ENCODE measurements at places on chromosomes 4 and X.

GRCh38 chr4:23438764-23439163 is 451.1 kb downstream of the PPARGC1A start:
- no peak for DNase-seq

- no peak for DNase-seq
These were observed 151.0 kb downstream of the VCX3A start for GRCh38 chrX:6383917-6384316.

GRCh38 chrX:50002067-50002714 is 79.8 kb downstream of the CLCN5 start:
- no peak for DNase-seq

- DNase-seq, result no peak
These were observed 17.8 kb downstream of the SSR4 start for GRCh38 chrX:153812220-153812619.

DNA sequence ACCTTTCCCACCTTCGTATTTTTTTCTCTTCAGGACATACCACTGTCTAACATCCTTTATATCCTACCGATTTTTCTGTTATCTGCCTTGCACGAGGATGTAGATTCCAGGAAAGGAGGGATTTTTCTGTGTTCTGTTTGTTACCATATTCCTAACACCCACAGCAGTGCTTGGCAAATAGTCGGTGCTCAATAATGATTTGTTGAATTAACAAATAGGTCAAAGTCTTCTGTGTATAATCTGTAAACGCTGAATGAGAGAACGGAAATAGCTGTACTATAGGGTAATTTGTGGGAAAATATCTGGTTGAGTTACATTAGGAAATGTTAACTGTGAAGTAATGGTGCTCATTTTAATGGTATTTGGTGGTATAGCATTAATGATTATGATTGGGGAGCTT is 81.5 kb downstream of the TMEM156 start:
- DNase-seq, result no peak

GRCh38 chr4:124591637-124592036 is 120.9 kb downstream of the ANKRD50 start:
- no peak for DNase-seq

GRCh38 chr4:88195328-88196012 is 37.0 kb upstream of the ABCG2 start:
- DNase-seq, result no peak

- DNase-seq, result no peak
These were observed 395.6 kb upstream of the DIPK2B start for GRCh38 chrX:45596188-45596808.

DNA sequence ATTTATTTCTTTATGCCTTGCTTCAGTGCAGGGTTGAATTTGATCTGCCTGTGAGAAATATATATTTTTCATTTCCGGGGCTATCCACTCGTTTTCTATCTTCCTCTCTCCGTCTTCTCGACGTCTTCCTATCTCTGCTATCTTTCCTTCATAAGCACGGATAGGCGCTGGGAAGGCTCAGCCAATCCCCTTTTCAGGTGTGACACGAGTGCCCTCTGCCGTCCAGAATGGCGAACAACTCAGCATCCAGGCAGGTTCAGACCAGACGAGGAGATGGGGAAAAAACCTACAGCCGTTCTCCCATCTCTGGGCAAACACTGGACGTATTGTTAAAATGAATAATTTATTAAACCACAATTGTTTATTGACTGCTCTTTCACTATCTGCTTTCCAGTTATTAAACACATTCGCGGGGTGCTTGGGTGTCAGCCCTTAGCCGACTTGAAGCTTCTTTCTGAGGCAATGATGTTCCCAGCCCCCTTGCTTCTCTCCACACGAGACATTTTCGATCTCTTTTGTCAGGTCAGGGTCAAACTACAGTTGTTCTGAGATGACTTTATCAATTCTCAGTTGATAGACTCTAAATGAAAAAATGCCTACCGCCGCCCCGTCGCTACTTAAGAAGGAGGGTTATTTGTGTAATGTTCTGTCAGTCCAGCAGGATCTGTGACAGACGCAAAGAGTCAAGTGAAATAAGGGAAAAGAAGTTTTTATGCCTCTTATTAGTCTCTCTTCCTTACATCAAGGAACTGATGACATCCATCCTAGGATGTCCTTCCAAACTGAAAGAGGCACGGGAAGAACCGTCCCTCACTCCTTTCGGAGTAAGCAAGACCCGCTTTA is 96.3 kb upstream of the NOCT start:
- DNase-seq, result peak; percentile 40

DNA sequence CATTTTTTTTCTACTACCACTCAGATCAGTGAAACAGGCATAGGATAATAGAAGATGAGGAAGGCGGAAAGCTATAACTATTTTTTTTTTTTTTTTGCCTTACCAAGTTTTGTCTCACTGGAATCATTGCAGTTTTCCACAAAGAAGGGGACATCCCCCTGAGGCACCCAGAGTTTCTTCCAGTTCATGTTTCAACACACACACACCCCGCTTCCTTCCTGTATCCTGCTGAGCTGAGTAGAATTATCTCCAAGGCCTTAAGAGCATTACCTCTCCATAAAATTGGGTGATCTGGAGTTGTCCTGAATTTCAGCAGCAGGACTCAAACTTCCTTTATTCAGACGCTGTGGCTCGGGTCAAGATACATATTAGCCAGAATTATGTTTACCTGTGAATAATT is 111.9 kb downstream of the PALLD start:
- DNase-seq, result no peak

DNA sequence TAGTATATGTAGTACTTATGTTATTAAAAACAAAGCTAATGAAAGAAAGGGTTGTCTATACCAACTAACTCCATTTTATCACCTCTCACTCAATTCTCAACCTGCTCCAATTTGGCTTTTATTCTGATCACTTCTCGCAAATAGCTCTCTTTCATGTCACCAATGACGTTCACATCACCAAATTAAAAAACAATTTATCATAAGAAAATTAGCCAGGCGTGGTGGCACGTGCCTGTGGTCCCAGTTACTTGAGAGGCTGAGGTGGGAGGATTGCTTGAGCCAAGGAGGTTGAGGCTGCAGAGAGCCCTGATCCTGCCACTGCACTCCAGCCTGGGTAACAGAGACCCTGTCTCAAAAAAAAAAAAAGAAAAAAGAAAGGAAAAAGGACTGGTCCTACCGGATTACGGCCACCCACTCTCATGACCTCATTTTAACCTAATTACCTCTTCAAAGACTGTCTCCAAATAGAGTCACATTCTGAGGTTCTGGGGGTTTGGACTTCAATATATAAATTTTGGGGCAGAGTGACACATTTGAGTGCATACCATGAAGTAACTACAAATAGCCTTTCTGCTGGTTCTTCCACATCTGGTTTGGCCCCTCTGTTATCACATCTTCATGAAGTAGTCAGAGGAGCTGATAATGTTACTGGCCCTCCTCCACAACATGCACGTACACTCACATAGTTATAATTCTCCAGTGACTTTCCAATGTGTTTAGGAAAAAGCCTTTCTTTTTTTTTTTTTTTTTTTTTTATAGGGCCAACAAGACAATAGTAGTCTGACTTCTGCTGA is 15.8 kb upstream of the RBMX start:
- no peak for DNase-seq

- DNase-seq, result no peak
These were observed 152.3 kb upstream of the SCML1 start for GRCh38 chrX:17585006-17585405.

GRCh38 chr4:168273838-168274237 is 44.7 kb downstream of the DDX60 start:
- DNase-seq, result no peak

GRCh38 chr4:171621646-171622045 is 191.6 kb upstream of the GALNTL6 start:
- DNase-seq, result no peak

DNA sequence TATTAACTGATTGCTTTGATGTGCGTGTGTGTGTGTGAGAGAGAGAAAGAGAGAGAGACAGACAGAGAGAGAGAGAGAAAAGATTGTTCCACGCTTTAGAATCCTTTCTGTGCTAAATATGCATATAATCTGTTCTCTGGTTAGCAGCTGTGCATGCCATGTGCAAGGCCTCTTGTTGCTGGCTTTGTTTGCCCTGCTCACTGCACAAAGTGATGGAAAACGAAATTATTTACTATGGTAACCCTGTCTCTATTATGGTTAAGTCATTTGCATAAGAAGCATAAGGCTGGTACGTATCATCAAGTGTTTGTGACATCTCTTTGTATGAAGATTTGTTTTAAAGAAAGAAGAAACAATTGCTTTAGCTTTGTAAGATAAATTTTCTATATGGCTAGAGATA is 190.2 kb upstream of the POF1B start:
- no peak for DNase-seq

DNA sequence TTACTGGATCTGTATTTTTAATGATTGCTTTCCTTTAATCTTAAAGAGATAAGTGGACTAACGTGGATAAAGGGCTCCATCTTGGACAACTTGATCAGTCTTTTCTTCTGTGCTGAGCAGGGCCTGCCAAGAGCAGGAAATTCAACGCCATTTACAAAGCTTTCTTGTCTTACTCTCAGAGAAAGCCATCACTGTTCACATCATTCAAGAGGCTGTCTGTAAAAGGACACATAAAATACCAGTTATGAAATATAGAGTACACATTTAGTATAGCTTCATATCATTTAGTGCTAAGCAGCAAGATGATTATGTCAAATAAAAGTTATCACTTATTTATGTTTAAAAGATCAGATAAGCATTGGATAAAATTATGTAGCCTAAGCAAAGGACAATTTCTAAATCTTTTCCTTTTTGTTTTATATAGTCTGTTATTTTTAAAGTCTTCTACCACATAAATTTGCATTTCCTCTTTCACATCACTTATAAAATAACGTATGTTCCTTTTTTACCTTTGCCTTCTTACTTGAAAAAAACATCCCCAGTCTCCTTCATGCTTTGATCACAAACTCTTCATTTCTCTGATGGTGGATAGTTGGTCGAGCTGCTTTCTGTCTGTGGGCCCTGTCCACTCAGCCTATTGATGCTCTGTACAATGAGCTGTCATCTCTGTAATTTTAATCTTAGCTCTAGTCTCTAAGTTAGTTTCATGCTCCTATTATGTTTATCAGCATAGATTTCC is 2.1 kb upstream of the CCNG2 start:
- DNase-seq, result no peak

DNA sequence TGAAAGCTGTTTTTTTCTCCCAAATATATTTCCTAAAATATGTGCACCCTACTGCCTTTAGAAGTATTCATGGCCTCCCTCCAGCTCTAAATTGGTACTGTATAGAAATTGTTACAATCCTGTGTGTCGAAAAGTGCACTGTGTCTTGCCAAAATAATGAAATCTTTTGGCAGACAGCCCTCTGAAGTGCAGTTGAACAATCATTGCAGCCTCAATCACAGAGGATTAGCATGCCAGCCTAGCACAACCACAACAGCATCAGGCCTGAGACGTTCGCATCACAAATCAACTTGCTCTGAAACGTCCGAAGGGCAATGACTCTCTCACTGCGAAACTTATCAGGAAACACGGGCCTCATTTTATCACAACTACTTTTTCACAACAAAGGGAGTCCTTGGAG is 99.0 kb downstream of the ANOS1 start:
- no peak for DNase-seq

DNA sequence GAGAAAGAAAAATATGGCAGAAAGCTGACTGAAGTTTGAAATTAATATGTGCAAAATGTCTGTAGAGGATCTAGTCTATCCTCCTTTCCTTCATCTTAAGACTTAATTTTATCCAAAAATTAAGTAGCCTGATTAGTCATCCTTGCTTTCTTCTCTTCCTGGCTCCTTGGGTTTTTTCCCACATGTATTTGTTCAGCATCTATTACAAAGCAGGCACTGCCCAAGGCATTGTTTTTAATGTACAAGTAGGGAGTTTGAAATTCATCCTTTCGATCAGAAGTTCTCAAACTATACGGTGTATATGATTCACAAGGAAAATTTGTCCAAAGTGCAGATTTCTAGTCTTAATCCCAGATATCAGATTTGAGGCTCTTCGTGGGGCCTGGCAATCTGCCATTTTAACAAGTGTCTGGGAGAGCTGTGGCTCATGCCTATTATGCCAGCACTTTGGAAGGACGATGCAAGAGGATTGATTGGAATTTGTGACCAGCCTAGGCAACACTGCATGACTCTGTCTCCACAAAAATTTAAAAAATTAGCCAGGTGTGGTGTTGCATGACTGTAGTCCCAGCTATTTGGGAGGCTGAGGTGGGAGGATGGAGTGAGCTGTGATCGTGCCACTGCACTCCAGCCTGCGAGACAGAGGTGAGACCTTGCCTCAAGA is 19.4 kb upstream of the YTHDC1 start:
- no peak for DNase-seq

DNA sequence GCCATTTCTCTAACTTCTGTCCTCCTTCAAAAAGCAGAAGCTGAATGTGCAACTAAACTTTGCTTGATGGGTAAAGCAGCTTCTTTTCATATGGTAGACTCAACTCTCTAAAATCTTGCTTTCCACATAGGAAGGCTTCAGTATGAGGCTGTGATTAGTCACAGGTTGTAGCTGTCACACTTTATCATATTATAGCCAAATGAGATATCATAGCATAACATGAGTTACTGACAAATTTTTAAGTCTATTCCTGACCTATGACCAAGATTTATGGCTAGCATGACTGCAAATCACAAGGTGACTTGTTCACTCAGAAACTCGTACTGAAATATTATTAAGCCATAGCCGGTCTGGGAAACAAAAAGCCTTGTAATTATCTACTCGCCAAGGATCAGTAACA is 998.6 kb downstream of the RPA4 start:
- no peak for DNase-seq

- DNase-seq, result no peak
These were observed 100.0 kb upstream of the PRKG2 start for GRCh38 chr4:81314897-81315470.

DNA sequence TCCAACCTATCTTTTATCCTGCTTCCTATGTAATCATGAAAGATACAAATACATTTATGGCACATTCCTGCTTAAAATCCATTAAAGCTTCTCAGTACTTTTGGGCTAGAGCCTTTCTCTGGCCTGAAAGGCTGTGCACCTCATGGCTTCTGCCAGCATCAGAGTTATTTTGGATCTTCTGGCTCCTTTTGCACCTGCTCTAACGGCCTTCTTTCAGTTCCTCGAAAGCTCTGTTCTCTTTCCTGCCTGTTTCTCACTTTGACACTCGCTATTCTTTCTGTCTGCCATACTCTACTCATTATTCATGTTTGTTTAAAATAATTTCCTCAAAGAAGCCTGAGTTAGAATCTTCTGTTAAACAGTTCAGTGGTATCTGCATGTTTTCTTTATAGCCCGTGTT is 86.0 kb downstream of the LRP2BP start:
- no peak for DNase-seq

DNA sequence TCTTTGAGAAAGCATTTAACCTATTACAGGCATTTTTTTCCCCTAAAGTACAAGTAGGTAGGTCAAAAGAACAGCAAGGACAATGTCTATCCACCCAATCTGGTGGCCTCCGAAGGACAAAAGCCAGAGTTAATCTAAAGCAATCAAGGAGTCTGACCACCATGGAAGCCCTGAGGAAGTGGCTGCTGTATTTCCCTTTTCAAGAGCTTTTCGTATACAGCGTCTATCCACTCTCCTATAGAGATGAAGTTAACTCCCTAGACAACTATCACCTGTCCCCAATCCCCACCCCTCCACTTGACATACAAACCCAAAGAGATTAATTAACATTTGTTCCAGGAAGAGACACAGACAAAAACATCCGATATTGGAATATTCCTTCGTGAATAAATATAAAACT is 85.5 kb downstream of the SNCA start:
- no peak for DNase-seq

GRCh38 chr4:145387079-145387478 is 94.6 kb upstream of the SMAD1 start:
- no peak for DNase-seq
